NCI-H1092 (cell line): ENCODE measurements at places on chromosomes 2 and 18.

DNA sequence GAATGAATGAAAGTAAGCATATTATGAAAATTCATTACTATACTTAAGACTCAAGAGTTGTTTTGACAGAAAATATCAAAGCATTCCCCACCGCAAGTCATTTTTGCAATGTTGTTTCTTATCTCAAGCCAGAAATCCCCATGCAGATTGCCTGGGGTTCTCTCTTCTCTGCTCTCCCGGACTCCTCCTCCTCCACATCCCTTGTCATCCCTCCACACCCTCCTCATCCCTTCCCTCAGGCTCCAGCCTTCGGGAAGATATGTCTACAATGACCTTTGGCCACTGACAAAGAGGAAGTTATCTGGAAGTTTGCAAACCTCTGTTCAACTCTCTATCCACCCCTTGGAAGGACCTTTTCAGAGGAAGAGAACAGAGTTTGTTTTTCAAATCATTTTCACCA lies 11.9 kb downstream of the TFCP2L1 start:
- no peak for DNase-seq

- DNase-seq, result no peak
Measured at GRCh38 chr2:149733936-149734685, 146.5 kb upstream of the MMADHC start.

DNA sequence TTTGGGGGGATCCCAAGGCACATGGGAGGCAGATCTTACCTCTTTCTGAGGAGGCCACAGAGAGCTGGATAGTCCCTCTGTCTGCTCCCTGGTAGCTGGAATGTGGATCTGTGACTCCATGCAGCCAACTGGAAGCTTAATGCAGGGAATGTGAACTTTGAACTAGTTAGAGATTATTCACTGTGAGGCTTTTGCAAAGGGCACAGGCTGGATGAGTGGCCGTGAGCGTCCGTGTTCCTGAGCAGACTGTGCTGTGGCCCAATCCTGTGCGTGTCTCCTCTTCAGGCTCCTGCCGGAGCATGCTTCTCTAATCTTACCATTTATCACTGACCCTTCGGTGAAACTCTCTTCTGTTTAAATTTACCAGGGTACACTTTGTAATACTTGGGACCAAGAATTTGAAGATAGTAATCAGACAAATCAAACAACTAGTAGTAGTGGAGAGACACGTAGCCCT lies 187.6 kb downstream of the PTPRM start:
- DNase-seq, result no peak

DNA sequence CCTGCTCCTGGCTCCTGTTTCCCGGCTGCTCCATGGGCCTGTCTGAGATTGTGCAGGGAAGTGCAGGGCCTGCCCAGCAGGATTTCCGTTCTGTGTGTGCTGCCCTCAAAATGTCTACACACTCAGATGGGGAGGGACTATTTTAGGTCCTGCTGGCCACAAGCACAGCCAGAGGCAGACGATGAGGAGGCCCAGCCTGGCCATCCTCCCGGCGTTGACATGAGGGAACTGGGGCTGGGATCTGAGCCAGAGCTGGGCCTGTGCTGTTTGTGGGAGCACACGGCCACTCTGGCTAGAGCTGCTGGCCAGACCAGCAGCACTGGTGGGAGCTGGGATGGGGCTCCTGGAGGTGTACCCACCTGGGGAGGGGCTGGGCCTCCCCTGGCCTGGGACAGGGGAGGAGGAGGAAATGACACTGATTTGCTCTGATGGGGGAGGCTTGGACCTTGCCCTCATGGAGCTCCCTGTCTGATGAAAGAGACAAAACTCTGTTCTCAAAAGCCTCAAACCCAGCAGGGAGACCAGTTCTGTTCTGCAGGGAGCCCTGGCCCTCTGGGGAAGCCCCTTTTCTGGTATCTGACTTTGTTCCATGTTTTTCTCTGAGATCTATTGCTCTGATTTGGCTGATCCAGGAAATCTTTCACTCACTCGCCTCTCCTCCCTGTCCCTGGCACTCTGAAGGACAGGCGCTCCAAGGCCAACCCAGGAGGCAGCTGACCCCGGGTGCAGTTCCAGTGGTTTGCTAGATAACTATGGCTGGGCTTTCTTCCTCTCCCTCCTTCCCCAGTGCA lies 161.8 kb downstream of the DYSF start:
- no peak for DNase-seq

DNA sequence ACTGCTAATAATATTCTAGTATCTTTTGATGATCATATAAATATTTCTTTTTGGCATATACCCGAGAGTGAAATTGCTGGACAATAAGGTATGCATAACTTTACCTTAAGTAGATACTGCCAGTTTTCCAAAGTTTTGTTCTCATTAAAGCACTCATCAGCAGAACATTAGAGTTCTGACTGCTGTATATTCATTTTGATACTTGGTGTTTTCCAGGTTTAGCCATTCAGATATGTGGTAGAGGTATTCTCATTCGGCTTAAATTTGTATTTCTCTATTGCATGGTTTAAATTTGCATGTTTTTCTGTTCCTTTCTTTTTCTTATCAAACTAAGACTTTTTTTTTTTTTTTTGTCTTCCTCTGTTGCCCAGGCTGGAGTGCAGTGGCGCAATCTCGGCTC lies 18.2 kb downstream of the CYBRD1 start:
- DNase-seq, result no peak
